T-helper 9 cell (primary cell): ENCODE measurements at places on chromosomes 2 and 18.

GRCh38 chr2:68745006-68745405 lies 10.4 kb downstream of the ARHGAP25 start:
- DNase-seq = no peak

DNA sequence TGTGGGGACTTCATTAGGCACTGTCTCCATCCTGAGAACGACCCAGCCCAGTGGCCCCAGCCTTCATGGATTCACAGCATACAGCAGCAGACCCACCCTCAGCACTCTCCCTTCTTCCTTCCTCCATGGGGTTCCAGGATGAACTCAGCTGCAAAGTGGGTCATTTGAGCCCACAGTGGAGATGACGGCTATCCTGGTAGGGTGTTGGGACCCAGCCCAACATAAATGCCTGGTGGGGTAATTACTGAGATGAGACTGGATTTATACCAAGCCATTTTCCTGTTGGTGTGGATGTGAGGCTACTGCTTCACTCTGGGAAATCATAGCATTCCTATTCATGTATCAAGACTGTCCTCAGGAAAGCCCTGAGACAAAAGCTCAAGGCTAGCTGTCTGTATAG lies 536.7 kb upstream of the TNP1 start:
- DNase-seq = no peak

- no peak for DNase-seq
Observed at GRCh38 chr2:203631068-203631757, 75.2 kb upstream of the CD28 start.

GRCh38 chr18:61348230-61348629 lies 15.0 kb downstream of the CDH20 start:
- no peak for DNase-seq

- DNase-seq = no peak
Observed at GRCh38 chr2:32135409-32135808, 30.3 kb upstream of the SLC30A6 start.

DNA sequence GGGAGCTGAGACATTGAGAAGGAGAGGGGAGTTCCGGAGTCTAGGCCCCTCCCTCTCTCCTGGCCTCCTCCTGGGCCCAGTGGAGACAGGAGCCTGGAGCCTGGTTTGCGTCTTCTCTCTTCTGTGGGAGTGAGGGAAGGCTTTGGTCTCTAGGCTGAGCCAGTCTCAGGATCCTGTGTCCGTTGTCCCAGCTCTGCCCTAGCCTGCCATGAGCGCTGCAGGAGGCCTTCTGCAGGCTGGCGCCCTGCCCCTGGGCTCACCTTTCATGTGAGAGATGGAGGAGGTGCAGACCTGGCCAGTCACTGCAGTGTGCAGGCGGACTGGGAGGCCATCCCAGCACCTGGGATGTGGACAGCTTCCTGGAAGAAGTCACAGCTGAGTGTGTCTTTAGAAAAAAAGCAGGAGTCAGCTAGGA lies 8.7 kb downstream of the IMPA2 start:
- DNase-seq = no peak

- DNase-seq = no peak
Observed at GRCh38 chr2:120398996-120399888, 53.3 kb downstream of the INHBB start.

- DNase-seq = peak; percentile 16
Observed at GRCh38 chr2:231800493-231801091, 14.3 kb downstream of the COPS7B start.

GRCh38 chr18:35671966-35672603 lies 90.5 kb downstream of the GALNT1 start:
- DNase-seq = no peak

GRCh38 chr2:6992794-6993228 lies 75.6 kb downstream of the RNF144A start:
- DNase-seq = no peak

GRCh38 chr2:66236067-66236685 lies 198.7 kb upstream of the MEIS1 start:
- no peak for DNase-seq

GRCh38 chr2:61177727-61178549 lies 15.9 kb downstream of the C2orf74 start:
- DNase-seq = peak; percentile 37
